ENCODE measurements at places on chromosomes 11 and 22.

GRCh38 chr11:128482512-128483191 lies 104.7 kb downstream of the ETS1 start:
- no peak for DNase-seq

GRCh38 chr22:32528984-32529982 lies 54.7 kb downstream of the FBXO7 start:
- DNase-seq, result peak; percentile 91

DNA sequence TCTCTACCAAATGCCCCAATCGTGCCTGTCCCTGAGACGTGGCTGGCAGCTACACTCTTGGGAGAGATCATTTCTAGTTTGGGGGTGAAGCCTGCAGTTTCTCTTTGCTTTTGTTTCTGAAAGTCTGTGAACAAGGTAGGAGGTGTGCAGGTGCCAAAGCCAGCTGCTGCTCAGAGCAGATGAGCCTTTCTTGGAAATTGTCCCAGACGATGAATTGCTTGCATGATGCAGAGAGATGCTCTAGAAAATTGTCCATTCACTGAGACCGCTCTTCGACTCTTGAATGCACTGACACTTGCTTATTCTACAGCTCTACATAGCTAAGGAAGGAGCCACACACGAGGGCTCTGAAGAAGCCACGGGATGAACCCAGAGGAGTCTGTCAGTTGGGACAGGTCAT lies 225.6 kb upstream of the E2F8 start:
- peak; percentile 26 for DNase-seq

GRCh38 chr11:1676229-1676740 lies 20.7 kb upstream of the KRTAP5-6 start:
- no peak for DNase-seq

DNA sequence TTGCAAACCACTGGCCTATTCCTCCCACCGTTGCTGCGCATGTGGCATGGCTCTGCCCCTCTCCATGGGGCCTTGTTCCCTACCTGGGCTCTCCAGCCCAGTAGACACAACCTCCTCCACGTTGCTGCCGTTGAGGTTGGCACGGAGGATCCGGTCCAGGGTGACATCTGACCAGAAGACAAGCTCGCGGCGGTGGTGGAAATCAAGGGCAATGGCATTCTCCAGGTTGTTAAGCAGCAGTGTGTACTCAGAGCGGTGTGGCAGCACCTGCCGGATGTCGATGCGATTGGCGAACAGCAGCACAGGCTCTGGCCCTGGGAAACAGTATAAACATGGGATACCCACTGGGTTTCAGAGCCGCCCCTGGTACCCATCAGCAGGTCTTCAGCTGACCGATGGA lies 23.8 kb downstream of the LRP4 start:
- DNase-seq, result no peak

- no peak for DNase-seq
Observed at GRCh38 chr22:26714971-26715370, 57.6 kb downstream of the MIAT start.

DNA sequence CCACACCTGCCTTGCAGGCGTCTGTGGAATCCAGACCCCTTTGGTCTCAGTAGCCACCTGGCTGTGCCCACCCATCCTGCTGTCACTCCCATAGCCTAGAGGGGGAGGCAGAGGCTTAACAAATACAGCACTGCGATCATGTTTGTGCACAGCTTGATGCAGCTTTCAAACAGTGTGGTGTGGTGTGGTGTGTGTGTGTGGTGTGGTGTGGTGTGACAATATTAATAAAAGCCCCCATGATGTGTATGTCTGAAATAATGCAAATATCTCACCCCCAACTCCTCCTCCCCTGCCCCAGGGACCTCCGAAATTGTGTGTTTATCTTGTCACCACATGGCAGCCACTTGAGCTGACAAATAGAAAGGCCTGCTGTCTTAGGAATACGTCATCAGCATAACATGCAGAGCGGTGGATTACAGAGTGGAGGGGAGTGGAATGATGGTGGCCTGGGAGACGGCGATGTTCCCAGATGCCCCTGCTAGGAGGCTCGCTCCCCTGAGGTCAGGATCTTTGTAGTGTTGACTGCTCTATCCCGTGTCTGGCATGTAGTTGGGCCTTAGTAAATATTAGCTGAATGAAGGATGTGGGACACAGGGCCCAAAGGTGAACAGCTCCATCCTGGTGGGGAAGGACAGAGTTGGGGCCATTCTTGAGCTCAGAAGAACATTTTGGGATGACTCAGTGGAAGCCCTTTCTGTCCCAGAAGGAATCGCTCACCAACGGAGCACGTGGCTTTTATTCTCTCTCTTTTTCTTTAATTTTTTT lies 2.8 kb downstream of the PDXP start:
- DNase-seq, result peak; percentile 62

- no peak for DNase-seq
Observed at GRCh38 chr11:69647390-69647748, 6.4 kb downstream of the CCND1 start.

DNA sequence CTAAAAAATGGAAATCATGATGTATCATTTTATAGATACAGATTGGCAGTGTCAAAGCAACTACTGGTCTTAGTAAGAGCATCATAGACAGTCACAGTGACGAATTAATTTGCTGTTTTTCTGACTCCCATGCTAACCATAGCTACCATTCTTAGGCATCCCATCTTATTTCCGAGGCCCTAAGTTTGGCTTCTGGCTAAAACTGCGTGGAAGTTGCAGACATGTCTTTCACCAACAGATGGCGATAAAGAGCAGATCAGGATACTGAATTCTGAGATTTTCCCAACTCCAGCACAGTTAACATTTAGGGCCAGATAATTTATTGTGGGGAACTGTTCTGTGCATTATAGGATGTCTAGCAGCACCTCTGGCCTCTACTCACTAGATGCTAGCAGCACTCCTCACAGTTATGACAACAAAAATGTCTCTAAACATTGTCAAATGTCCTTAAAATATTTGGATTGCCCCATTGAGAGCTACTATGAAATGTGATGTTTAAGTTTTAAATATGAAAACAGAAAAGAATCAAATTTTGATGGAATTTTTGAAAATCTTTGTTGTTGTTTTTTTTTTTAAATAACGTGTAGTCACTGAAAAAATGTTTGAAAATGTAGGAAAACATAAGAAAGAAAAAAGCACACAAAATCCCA lies 16.3 kb downstream of the OR2AG2 start:
- peak; percentile 23 for DNase-seq

DNA sequence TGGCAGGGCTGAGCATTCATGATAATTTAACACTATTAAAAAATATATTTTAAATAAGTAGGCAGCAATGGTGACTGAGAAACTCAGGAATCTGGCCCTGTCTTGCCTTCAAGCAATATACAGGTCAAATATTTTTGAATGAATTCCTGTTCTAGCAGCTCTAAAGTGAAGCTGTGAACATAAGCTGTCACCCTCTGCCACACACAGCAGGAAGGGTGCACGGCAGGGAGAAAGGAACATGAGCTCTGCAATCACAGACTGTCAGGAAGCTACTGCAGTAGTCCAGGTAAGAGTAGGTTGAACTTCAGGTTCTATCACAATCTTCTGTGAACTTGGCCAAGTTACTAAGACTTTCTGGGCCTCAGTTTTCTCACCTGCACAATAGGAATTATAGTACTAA lies 114.8 kb downstream of the SERGEF start:
- no peak for DNase-seq

DNA sequence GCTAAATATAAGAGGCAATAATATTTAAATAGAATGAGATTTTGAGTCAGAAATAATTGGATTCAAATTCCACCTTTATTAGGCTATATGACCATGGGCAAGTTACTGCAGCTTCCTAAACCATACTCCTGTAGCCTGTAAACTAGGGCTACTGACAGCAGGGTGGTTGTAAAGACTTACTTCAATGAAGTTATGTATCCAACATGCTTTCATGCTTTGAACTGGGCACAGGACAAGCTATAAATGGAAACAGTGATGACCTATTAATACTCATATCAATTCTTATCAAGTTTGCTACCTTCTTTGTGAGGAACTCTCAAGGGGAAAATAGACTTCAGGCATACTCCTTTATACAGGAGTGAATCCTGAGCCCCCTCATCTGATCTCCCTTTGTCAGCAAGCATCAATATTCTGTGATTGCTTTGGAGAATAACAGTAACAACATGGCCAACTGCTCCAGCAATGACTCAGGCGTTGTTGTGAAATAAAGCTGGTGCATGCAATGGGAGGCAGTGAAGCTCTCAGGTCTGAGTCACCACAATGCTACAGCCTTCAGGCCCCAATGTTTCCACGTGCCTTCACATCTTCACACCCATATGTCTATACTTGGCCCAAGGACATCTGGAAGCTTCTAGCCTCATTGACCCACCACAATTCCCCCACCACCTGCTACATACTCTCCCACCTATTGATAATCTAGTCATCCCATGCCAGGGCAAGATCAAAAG lies 102.5 kb downstream of the KCNA4 start:
- no peak for DNase-seq

DNA sequence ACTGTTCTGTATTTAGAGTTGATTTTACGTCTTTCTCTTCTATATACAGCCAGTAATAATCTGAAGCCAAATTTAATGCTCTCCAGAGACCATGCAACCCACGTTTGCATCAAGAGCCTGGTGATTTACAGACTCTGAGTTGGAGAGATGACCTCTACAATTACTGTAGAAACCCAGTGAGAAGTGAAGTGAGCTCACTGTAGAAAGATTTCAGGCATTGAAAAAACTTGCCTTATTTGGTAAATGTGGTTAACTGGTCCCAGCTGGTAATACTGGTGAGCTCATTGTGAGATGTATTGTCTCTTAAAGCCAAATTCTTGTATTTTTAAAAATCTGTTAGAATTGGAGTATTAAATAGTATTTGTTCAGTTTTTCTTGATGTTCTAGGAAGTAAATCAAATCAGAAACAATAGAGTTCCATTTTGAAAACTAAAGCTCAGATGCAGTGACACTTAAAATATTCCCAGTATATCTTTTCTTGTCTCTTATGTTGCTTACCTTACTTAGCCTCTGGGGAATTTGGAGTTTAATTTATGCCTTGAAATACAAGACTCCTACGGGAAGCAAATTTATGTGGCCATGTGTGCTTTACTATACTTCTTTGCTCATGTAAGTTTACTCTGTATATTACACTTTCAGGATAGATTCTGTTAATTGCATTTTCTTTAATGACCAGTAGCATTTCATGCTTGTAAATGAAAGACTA lies 189.9 kb downstream of the ARHGAP42 start:
- DNase-seq, result no peak

DNA sequence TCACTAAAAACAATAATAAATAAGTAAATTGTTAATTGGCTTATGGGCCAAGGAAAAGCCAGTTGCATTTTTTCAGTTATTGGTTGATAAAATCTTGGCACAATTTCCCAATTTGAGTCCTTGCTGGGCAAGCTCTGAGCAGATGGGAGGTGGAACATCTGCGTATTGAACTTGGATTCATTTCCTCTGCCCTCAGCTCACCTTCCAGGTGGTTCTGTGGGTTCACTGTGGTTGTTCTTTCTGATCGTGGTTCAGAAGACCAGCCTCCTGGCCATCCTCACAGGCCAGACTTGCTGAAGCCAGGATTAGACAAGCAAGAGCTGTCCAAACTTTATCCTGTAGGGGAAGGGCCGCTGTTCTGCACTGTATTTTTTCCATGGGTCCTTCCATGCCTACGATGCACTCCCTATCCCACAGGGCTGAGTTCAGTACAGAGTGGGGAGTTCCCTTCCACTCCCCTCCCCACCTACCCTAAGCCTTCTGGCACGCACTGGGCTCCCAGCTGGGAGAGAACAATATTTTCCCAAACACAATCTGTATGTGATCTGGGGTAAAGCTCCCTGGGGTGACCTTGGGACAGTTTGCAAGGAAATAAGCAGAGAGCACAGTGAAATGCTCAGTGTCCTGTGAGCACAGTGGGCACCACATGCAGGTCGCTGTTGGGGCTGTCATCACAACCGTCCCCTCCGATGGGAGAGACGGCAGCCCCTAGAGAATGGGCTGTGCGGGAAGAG lies 43.5 kb upstream of the TP53I11 start:
- DNase-seq, result no peak

DNA sequence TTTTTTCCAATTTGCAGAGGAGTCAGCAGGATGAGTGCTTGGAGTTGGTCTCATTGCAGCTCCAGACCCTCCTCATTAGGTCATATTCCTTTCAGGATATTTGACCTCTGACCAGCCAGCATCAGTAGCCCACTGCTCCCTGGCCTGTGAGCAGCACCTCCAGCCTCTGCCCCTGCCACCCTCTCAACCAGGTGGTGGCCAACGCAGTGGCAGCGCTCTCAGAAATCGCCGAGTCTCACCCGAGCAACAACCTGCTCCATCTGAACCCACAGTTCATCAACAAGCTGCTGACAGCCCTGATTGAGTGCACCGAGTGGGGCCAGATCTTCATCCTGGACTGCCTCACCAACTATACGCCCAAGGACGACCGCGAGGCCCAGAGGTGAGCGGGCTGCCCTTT lies 27.0 kb downstream of the C22orf42 start:
- DNase-seq, result no peak

- no peak for DNase-seq
Observed at GRCh38 chr11:130634961-130635473, 186.6 kb downstream of the ADAMTS15 start.

- no peak for DNase-seq
Observed at GRCh38 chr11:33674035-33674814, 26.4 kb downstream of the C11orf91 start.

DNA sequence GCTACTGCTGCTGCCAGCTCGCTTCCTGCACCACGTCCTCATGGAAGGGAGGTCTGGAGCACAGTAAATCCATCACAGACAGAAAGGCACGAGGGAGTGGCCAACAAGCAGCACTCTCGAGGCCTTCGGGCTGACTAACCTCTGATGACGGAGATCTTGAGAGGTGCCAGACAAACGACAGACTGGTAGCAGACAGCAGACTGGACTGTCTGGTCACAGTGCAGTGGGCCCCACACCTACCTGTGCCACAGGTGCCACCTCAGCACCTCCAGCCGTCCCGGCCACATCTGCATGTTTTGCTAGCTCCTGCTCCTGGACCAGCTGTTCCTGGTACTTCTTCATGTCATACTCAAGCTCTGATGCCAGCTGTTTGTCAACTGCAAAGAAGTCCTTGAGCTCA lies 64.1 kb downstream of the NCAPD3 start:
- DNase-seq, result no peak

- no peak for DNase-seq
Observed at GRCh38 chr11:849951-850774, 7.5 kb downstream of the TSPAN4 start.

- no peak for DNase-seq
Observed at GRCh38 chr11:103968685-103969084, 67.8 kb upstream of the DDI1 start.

GRCh38 chr22:25029181-25029580 lies 76.7 kb downstream of the KIAA1671 start:
- no peak for DNase-seq

DNA sequence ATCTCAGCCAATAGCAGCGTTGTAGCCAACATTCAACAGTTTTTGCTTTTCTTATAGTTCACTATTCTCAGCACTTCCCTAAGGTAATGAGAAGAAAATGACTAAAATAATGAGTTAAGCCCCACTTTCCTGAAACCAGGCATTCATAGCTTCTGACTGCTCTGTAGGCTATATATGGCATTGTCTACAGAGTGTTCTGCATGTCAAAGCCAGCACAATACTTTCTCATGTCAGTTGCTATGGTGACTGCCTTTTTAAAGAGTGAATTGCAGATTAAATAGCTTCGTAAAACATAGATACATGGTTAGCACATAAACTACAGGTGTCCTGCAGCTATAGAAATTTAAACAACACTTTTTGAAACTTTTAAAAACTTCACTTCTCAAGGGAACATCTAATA lies 1256.1 kb upstream of the CNTN5 start:
- no peak for DNase-seq

Data from globus pallidus (tissue), 1 donor.